ENCODE measurements at places on chromosomes 16 and 17.

- peak; percentile 8 for DNase-seq
Measured at GRCh38 chr16:64826374-64826773, 295.5 kb downstream of the CDH11 start.

DNA sequence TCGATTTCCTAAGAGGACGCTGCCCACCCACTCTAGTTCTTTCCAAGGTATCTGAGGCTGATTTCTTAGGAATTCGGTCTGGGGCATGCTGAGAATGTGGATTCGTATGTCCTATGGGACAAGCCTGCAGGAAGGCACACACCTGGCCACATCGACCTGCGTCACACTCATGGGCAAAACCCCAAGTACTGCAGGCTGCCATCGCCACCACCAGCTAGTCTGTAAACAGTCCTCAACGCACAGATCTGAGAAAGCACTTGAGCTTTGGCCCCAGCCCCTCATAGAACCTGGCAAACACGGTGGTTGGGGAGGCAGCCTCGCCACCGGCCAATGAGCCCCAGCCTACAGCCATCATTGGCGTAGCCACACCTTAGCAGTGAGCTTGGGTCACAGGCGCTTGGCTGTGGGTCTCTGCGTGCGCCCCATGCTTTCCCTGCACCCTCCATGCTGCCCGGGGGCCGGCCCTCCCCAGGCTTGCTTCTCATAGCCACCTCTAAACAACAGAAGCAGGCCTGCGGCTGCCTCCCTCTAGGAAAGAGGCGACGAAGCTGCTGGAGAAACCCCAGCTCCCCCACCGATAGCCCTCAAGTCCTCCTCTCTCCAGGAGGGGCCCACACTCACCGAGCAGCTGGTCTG is 75.1 kb downstream of the ZNF778 start:
- DNase-seq: no peak

- no peak for DNase-seq
Measured at GRCh38 chr17:58307468-58308172, 21.0 kb downstream of the TSPOAP1 start.

- DNase-seq: peak; percentile 79
Measured at GRCh38 chr16:3020247-3020603, at the start of gene TNFRSF12A. Gene TNFRSF12A, plus strand, starts transcription at chr16:3020368. Its CDS starts 30 bp downstream, at chr16:3020398.

GRCh38 chr17:19290066-19290705 is 53.0 kb downstream of the EPN2 start:
- no peak for DNase-seq

GRCh38 chr16:8204769-8205168 is 385.5 kb downstream of the TMEM114 start:
- no peak for DNase-seq

DNA sequence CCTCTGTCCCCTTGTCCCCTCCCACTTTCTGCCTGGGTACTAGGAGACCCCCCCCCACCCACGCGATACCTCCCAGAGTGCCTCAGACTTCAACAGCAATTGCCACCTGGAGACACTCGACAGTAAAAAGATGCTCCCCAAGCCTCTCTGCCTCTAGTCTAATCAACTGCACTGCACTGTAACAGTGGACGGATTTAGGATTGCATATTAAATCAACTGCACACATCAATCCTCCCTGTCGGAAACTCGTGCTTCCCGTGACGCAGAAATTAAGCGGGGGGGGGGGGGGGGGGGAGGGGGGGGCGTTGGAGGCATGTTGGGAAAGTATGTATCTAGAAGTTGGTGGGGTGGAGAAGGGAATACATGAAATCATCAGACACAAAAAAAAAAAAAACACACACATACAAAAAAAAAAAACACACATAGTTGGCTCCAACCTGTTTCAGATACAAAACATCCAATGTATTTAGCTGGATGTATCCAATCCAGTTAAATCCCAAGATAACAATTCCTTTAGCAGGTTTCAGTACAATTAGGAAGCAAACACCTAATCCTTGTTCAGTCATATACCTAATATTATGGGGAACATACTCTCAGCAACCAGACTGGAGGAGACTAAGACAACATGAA is 29.7 kb downstream of the FAM222B start:
- DNase-seq: peak; percentile 80

DNA sequence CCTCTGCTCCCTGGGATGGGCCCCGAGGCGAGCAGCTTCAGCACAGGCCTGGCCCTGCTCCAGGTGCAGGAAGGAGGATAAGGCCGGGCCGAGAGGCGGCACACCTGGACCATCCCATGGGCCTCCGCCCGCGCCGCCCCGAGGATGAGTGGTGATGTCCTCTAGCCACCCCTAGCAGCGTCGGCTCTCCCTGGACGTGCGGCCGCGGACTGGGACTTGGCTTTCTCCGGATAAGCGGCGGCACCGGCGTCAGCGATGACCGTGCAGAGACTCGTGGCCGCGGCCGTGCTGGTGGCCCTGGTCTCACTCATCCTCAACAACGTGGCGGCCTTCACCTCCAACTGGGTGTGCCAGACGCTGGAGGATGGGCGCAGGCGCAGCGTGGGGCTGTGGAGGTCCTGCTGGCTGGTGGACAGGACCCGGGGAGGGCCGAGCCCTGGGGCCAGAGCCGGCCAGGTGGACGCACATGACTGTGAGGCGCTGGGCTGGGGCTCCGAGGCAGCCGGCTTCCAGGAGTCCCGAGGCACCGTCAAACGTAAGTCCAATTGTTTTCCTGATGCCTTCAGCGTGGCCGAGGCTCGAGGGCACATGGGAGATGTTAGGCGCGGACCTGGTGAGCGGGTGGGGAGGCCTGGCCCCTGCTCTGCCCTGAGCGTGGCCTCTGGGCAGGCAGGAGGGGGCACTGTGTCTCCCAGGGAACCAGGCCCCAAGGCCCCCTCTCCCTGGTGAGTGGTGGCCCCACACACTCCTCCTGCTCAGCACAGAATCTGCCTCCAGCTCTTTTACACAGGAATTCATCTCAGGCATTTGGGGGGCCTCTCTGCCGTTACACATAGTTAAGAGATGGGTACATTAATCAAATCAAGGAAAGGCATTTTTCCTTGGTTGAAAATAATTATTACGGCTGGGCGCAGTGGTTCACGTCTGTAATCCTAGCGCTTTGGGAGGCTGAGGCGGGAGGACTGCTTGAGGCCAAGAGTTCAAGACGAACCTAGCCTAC is 855 bp downstream of the TMEM204 start:
- peak; percentile 24 for DNase-seq

DNA sequence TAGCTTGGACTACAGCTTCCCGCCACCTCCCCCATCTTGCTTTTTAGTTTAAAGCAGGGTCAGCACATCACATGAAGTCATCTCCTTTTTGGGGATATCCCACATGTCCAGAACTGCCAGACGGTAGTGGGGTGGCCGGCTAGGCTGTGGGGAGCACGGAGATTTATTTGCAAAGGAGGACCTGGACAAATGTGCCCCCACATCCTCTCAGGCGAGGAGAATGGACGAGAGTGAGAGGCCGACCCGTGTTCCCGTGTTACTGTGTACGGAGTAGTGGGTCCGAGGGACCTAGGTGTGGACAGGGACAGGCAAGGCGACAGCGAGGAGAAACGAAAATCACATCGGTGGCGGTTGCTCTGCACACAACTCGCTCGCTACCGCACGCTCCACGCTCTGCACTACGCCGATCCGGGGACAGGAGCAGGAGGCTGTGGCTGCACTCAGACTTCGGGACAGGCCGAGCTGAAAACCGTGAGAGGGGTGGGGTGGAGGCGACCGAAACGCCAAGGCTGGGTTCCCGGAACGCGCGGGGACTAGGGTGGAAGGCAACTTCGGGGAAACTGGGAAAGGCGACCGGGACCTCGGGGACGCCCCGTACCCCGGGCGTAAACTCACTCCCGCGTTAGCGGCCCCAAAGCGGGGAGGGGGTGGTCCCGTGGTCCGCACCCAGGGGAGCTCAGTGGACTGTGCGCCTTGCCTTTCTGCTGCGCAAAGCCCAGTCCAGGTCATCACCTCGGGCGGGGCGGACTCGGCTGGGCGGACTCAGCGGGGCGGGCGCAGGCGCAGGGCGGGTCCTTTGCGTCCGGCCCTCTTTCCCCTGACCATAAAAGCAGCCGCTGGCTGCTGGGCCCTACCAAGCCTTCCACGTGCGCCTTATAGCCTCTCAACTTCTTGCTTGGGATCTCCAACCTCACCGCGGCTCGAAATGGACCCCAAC is at the start of gene MT1A:
MT1A (plus strand) TSS at position 853 of the 937 bp plus-strand sequence; CDS start at position 926, 73 bp downstream.
- peak; percentile 60 for DNase-seq

- DNase-seq: peak; percentile 77
Measured at GRCh38 chr17:56977673-56978395, at the start of gene SCPEP1. Gene SCPEP1, plus strand, starts transcription at chr17:56978131. Its CDS starts 29 bp downstream, at chr17:56978160.

DNA sequence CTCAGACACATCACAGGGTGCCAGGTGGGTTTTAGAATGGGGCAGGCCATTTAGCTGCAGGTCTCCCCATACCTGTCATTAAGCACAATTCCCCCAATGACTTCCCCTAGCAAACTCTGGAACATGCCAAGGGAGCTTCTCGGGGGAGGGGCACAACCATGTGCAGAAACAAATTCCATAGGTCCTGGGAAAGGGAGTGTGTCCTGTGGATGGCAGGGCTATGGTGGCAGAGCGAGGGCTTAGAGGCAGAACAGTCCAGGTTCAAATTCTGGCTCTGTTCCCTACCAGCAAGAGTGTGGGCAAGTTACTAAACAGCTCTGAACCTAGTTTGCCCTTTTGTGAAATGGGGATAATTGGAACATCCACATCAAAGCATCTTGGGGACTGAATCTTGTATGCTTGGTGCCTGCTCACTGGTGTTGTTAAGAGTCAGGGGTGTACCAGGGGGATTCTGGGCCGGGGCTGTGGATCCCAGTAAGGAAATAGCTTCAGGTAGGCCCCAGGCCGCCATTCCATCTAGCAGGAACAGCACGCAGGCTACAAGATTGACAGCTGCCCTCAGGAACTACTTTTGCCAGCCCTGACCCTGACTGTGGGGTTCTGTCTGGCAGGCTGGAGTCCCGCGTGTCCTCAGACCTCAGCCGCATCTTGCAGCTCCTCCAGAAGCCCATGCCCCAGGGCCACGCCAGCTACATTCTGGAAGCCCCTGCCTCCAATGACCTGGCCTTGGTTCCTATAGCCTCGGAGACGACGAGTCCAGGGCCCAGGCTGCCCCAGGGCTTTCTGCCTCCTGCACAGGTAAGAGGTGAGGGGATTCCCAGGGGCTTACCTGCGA is 5.6 kb upstream of the DCAF7 start:
- DNase-seq: no peak

GRCh38 chr16:35148748-35149147 is 1689.3 kb downstream of the TP53TG3F start:
- DNase-seq: no peak

DNA sequence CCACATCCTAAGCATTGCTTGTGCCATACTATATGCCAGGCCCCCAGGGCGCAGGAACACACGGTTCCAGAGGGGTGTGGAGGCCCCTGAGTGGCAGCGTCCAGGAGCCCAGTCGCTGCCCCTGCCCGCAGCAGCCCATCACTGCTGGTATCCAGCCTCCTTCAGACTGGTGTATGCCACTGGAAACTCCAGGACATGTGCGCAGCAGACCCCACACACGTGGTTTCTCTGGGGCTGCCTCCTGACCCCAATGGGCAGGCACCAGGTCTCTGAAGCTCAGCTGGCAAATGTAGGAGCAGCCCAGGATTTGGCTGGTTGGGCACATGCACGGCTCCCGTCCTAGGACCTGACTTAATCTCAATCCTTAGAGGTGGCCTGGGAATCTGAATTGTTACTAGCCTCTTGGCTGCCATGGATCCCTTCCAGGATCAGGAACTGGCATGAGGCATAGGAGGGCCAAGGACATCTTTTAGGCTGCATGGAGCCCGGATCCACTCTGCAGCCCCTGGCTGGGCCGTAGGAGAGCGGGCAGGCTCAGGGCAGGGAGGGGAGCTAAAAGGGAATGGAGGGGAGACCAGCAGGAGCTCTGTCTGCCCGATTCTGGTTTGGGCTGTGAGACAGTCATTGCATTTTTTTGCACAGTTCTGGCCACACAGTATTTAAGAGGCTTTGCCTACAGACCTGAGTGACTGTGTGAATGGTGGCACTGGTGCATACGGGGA is 62.3 kb downstream of the RAI1 start:
- no peak for DNase-seq

- DNase-seq: peak; percentile 89
Measured at GRCh38 chr16:27721531-27722181, 171.7 kb downstream of the KATNIP start.

- no peak for DNase-seq
Measured at GRCh38 chr17:31060791-31061550, 33.8 kb upstream of the NF1 start.

DNA sequence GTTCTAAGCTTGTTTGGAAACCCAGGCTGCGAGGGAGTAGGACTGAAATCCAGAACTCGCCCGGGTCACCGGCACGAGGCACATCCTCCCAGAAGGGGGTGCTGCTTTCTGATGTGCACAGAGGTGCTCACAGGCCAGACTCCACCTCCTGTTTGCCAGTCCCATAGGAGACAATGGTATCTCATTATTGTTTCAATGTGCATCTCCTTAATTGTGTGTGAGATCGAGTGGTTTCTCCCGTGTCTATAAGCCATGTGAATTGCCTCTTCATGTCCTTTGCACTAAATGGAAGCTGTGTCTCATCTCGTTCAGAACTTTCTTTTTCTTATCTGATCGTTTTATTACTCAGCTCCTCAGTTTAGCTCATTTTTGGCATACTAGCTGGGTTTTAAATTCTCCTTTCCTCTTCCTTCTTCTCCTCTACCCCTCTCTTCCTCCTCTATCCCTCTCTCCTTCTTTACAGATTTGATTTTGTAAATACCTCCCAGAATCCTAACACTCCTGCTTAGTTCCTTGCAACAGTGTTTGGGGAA is 32.1 kb upstream of the PRKCB start:
- DNase-seq: peak; percentile 9

GRCh38 chr17:35087731-35088355 is 24.3 kb upstream of the RFFL start:
- DNase-seq: peak; percentile 43

- no peak for DNase-seq
Measured at GRCh38 chr17:79080349-79080748, 5.7 kb downstream of the ENGASE start.

GRCh38 chr17:1142561-1142971 is 37.2 kb downstream of the ABR start:
- peak; percentile 52 for DNase-seq

DNA sequence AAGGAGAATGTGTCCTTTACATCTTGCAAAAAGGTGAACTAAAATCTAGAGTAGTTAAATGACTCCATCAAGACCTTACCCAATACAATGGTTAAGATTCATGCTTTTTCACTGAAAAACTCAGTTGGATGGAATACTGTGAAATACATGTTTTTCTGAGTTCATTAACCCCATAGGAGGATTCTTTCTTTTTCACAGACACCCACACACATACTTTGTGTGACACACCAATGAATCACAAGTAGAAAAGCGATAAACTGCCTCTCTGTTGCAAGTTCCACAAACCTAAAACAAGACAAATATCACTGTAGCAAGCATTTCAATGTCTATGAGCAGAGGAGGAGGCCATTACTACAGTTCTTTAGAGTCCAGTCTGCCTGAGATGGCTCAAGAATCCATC is 258.8 kb upstream of the CDH5 start:
- DNase-seq: peak; percentile 75

DNA sequence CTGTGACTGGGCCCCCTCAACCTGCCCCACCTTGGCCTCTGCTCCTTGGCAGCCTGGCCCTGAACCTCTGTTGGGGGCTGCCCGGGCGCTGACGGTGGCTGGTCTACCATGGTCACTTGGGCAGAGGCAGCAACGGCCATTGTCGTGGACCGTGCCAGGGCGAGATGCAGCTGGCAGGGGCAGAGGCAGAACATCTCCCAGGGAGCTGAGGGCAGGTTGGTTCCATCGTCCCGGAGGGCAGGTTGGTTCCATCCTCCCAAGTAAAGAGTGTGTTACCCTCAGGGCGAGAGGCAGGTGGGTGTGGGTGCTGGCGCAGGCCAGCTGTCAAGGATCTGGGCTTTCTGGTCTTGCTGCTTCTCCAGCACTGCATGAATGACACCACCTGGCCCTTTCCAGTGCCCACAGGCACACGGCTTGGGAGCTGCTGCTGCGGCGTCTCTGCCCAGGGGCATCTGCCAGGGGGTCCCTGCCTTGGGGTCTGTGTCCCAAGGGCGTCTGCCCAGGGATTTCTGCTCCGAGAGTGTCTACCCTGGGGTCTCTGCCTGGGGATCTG is 12.0 kb downstream of the ACSF3 start:
- no peak for DNase-seq
